ENCODE measurements at places on chromosomes 1 and 21. TPM values are rescaled to one million over a fixed set of nuclear protein-coding genes. Genes with fewer than 3 reads are reported as not detected.

Gene HAO2
- total RNA-seq, result not detected

DNA sequence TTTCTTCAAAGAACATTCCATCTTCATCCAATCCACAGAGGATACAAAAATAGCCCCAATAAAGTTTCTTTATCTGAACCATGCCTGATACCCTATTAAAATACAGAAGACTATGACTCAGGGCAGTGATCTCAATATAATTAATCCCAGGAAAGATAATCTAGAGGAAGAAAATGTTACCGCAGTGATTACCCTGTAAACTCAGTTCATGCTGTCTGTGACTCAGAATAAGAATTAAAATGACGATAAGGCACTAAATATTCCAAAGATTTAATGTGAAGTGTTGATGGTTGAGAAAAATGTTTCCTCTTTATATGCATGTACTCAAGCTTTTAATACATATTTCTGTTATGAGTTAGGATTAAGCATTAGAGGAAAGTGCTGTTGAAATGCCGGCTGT lies 88.6 kb upstream of the LYPLAL1 start:
- DNase-seq, result no peak

Gene LCE1C
- not detected for total RNA-seq

- DNase-seq, result no peak
These were observed 150.6 kb downstream of the GABPA start for GRCh38 chr21:25885405-25885804.

DNA sequence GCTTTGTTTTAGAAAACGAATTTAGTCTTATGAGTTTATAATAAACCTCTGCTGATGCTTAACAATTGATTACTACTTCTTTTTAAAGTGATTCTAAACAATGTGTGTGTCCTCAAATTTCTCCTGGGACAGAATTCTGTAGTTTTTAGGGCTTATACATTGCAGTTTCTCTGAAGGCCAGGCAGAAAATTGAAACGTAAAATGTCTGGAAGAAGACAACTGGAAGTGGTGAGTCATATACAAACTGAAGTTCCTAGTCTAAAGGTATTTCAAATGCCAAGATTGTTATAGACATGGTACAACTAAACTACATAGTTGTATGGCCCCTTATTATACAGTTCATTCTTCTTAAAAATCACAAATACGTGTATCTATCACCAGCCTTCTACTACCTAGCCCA lies 30.5 kb upstream of the RC3H1 start:
- no peak for DNase-seq

Gene CFHR5
- total RNA-seq, result not detected

DNA sequence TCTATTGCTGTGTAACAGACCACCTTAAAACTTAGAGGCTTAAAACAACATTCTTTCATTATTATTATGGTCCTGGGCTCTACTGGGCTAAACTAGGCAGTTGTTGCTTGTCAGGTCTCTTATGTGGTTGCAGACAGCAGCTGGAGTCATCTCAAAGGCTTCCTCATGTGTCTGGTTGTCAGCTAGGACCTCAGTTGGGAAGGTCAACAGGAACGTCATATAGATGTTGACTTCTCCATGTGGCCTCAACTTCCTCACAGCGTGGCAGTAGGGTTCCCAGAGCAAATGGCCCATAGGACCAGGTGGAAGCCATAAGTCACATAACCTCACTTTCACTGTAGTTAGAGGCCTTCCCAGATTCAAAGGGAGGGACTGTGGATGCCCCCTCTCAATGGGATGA lies 15.4 kb upstream of the MEF2D start:
- DNase-seq, result no peak

Gene BEST4
- 0.42 TPM for total RNA-seq

Gene TPTE
- total RNA-seq, result not detected

- no peak for DNase-seq
These were observed 8.1 kb upstream of the ETV3L start for GRCh38 chr1:157107702-157108101.

Gene PRUNE1
- 18.8 TPM for total RNA-seq

Measured in activated CD4-positive, alpha-beta T cell treated with anti-CD3 and anti-CD28 coated beads, Interleukin-2, amount 10 ng/mL, durations not matched to agents 7 days and 5 days (primary cell).